ENCODE measurements at places on chromosomes 6 and 20.

- DNase-seq, result no peak
Observed at GRCh38 chr6:113588646-113589045, 268.5 kb upstream of the MARCKS start.

- no peak for DNase-seq
Observed at GRCh38 chr6:108350528-108350927, 55.7 kb downstream of the AFG1L start.

GRCh38 chr6:168160506-168161370 lies 81.7 kb upstream of the FRMD1 start:
- DNase-seq, result no peak

DNA sequence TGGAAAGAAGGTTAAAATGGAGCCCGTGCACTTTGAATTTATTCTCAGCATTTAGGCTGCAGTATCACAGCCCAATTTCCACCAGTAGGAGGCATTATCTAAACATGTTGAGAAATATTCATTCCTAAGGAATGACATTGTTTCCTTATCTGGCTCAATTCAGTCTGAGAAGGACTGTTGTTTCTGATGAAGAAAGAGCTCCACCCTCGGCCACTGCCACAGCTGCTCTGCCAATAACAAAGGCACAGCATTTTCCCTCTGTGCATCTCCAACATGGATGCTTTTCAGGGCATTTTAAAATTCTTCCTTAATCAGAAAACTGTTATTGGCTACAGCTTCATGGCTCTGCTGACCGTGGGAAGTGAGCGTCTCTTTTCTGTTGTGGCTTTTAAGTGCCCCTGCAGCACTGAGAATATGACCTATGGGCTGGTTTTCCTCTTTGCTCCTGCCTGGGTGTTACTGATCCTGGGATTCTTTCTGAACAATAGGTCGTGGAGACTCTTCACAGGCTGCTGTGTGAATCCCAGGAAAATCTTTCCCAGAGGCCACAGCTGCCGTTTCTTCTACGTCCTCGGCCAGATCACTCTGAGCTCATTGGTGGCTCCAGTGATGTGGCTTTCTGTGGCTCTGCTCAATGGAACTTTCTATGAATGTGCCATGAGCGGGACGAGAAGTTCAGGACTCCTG lies at the start of gene CALHM5:
Gene CALHM5 (plus strand): TSS at position 216 of the 687 bp plus-strand sequence. CDS start 58 bp downstream, at position 274.
- peak; percentile 69 for DNase-seq

DNA sequence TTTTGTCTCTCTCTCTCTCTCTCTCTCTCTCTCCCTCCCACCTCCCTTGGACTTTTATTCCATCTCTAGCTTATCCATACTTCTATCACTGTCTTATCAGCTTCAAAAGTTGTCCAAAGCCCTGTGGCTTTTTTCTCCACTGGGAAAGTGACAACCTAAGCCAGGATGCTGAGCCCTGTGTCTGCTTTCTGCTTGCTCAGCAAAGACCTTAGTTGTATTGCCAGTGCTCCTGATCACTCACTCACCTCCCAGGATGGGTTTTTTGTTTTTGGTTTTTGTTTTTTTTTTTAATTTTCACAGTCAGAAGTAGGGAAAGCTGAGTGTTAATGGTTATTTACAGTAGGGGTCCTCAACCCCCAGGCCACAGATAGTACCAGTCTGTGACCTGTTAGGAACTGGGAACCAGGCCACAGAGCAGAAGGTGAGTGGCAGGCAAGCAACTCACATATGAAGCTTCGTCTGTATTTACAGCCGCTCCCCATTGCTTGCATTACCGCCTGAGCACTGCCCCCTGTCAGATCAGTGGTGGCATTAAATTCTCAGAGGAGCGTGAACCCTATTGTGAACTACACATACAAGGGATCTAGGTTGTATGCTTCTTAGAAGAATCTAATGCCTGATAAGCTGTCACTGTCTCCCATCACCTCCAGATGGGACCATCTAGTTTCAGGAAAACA lies 125.0 kb upstream of the ID4 start:
- DNase-seq, result no peak

GRCh38 chr6:24227556-24227955 lies 101.5 kb downstream of the NRSN1 start:
- no peak for DNase-seq

GRCh38 chr6:72676995-72677394 lies 55.1 kb downstream of the KCNQ5 start:
- DNase-seq, result no peak

DNA sequence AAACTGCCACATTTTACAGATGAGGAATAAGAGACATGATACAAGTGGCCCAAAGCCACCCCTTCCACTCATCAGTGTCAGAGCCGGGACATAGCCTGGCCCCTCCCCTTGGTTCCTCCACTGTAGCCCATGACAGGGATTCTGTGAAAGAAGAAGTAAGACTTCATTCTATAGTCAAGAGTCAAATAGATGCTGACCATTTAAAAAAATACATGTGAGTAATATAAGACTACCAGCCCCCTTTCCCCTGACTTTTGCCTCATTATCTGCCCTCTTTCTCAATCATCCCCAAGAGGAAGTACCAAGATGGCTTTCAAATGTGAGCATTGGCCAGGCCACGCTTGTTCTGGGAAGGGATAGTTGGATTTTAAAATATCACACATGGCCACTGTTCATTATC lies 57.8 kb upstream of the TAB2 start:
- no peak for DNase-seq

DNA sequence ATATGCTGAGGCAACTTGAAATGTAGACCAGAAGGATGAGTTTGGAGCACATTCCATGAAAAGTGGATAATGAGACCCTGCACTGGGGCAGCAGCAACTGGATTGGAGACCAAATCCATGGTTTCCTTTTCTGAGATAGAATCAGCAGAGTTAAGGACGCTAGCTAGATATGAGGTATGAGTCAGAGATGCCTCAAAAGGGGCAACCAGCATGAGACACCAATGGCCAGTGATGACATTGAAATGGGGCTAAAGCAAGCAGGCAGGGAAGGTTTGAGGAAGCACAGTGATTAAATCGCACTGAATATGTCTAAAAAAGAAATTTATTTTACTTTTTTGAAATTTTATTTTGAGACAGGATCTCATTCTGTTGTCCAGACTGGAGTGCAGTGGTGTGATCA lies 802.4 kb downstream of the TFAP2A start:
- DNase-seq, result no peak

DNA sequence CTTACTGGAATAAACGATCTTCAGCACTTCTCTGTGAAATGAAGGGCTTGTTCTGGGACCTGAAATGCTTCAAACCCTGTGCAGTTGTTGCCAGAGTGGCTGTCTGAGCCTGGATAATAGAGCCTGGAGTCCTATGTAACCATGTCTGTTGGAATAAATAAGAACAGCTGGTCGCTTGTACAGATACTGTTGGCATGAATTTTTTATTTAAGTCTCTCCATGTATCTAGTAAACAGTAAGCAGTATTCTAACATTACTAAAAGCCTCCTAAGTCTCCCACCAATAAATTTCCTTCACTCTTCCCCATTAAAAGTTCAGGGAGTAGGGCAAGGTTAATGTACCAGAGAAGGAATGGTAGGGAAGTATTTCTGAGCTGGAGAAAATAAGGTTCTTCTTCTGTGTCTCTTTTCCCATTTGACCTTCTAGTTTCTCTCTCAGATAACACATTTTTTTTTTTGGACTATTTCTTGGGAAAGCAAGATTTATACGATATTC lies 227.5 kb downstream of the PRL start:
- DNase-seq, result no peak

DNA sequence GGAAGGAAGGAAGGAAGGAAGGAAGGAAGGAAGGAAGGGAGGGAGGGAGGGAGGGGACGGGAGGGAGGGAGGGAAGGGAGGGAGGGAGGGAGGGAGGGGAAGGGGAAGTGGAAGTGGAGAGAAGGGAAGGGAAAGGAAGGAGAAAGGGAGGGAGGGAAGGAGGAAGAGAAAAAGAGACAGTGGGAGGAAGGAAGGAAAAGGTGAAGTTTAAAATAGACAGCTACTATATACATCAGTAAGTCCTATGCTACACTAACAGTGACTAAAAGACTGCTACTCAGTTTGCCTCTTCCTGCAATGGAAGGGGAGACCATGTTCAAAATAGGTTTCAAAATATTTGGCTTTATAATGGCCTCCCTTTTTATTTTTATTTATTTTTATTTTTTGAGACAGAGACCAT lies 22.5 kb downstream of the MAP3K5 start:
- no peak for DNase-seq
